Stimulated activated CD4-positive, alpha-beta T cell treated with anti-CD3 and anti-CD28 coated beads, Interleukin-1b, Interleukin-23, amount 100 ng/mL, for 1 hour (primary cell): ENCODE measurements at places on chromosomes 7 and 10.
A peak's percentile ranks its signal among the peaks of the same experiment; 100 is the strongest.

DNA sequence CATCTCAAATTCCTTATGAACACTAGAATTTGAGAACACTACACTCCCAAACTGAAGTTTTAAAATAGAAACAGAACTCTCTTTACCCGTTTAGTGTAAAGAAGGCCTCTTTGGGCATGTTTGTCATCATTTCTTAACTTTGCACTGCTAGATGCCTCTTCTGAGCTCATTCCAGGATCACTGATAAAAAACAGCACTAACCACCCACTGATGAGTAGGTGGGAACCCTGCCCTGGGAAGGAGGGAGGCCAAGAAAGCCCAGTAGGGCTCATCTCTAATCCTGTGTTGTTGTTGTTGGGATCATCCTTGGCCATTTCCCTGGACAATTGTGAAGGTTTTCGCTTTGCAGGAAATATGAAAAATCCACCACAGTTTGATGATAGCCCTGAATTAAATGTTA, 68.2 kb downstream of the CUBN start:
- no peak for DNase-seq

DNA sequence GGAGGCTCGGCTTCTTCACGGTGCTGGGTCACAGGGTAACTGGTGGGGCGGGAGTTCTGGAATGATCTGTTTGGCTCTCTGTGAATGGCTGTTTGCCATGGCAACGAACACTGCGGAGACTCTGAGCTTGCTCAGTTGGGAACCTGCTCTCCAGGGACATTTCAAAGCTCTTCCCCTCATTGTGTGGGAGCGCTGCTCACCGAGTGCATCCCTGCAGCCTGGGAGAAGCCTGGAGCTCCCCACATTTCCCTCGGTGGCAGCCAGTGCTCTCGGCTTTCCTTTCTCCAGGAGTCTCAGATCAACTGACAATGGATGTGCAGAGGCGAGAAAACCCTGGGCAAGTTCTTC, 57.6 kb upstream of the CACUL1 start:
- DNase-seq, result no peak

DNA sequence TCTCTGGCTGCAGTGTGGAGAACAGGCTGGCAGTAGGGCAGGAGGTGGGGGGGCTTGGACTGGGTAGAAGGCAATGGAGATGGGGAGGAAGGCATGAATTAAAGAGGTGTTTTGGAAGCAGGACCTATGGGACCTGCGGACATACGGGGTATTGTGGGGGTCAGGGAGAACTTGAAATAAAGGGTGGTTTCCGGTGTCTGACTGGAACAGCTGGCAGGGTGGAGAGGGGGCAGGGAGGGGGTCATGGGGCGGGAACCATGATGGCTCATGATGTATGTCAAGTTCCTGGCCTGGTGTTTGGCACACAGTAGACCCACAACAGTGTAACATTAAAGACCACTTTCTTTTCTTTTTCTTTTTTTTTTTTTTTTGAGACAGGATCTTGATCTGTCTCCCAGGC, 5.5 kb downstream of the LHPP start:
- DNase-seq, result no peak

GRCh38 chr10:74171625-74172024, 20.6 kb downstream of the ADK start:
- no peak for DNase-seq

DNA sequence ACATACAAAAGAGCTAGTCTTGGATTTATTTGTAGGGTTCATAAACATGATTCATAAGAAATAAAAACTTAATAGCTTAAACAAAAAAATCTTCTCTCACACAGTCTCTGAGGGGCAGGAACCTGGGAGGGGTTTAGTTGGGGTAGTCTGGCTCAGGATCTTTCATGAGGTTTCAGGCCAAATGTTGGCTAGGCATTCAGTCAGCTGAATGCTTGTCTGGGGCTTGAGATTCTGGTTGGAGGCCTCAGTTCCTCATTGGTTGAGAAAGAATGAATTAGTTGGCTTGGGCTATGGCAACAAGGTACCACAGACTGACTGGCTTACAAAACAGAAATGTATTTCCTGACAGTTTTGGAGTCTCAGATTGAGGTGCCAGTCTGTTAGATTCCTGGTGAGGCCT, 74.3 kb downstream of the ANKRD7 start:
- DNase-seq, result no peak

DNA sequence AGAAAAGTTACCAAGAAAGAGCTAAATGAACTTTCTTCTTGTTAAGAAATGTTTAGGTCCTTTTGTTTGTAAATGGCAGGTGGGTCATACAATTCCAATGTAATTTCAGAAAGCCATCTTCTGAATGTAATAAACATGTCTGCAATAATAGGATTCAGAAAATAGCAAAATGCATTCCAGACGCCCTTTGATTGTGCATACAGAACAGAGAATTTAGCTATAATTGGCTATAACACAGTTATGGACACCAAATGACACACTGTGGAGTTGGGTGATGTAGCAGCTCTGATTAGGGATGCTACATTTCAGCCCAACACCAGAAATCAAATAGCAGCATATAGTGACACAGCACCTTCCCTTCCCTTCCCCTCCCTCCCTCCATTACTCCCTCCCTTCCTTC, 240.8 kb downstream of the SNX10 start:
- no peak for DNase-seq

DNA sequence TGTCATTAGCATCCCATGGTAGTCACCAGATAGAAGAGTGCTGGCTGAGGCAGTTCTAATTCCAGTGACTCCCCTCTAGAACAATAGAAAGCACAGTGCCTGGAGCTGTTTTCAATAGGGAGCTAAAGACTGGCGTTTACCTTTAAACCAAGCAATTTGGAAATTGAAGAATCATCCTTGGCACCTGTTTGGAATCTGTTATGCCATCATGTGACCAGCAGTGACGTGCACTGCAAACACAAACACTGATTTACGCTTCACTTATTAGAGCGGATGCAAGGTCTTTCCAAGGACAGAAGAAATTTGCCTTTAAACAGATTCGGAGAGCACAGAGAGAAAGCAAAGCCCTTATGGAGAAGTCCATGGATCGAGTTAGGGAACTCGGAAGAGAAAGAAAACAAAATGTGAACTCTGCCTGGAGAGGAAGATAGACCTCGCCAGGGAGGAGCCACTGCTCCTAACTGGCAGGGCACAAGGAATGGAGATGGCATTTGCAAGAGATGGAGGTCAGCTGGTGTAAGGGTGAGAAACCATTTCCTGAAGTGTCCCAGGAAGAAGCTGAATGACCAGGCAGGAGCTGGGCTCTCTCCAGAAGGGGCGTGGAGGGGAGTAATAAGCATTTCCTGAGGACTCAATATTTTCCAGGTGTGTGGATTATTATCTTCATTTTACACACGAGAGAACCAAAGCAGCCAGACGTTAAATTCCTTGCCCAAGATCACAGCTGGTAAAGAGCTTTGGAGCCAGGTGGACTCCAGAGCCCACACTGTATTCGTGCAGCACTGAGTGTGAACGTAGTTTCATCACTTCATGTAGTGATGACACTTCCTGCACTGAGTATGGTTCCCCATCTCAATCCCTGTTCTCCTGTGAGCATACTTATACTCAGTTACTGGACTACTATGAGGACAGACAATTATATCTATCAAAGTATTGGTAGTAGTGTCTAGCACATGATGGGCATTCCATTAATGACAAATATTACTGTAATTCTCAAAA, 97.7 kb downstream of the CUBN start:
- DNase-seq, result no peak

DNA sequence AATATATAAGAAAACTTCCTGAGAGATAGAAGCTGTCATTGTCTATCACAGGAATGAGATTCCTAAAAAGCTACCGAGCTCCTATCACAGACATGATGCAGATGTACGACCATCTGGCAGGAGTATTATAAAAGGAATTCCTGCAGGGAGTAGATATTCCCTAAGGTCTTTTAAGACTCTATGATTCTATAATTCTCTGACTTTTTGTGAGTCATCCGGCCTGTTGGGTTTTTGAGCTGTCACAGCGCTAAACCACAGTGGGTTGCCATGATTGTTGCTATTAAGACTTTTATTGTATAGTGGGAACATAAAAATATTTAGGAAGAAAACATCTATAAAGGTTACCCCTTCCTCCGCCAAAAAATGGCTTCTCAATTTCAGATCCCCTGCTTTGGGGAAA, 223.4 kb downstream of the BMPER start:
- no peak for DNase-seq

GRCh38 chr10:110354322-110354766, 49.6 kb upstream of the SMNDC1 start:
- peak; percentile 50 for DNase-seq

DNA sequence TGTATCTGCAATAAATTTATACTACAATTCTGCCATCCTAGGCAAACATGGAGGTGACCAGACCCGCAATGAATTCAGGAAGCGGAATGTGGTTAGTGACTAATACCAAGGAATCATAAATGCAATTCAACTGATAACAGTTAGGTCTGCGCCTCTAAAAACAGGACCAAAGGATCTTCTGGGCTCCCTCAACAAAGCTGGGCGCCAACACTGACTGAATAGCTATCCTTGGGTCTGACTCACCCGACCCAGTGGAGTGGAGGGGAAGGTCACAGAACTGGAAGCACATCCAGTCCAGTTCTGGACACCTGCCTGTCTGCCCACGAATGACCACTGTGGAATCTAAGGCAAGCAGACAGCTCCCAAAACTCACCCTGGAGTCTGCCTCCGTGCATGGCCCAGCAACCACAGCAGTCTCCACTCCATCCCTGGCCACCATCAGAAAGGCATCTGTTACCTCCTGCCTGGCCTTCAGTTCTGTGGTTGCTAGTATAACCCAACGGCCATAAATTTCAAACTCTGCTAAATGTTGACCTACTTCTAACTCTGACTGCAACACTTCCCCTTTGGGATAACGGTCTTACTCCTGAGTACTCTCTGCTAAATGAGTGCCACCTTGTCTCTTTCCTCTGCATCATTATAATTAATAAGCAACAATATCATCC, 43.0 kb upstream of the DLX6 start:
- no peak for DNase-seq

- no peak for DNase-seq
Observed at GRCh38 chr7:28686418-28686800, 271.7 kb downstream of the TRIL start.

GRCh38 chr7:47239931-47240421, 341.9 kb downstream of the TNS3 start:
- no peak for DNase-seq

GRCh38 chr10:69884686-69885085, 83.0 kb downstream of the COL13A1 start:
- DNase-seq, result no peak

- DNase-seq, result no peak
Observed at GRCh38 chr10:43308986-43309385, 42.1 kb upstream of the RASGEF1A start.

- DNase-seq, result no peak
Observed at GRCh38 chr7:2373124-2373556, 18.5 kb downstream of the EIF3B start.

GRCh38 chr7:50300336-50300735, 4.2 kb upstream of the IKZF1 start:
- no peak for DNase-seq

DNA sequence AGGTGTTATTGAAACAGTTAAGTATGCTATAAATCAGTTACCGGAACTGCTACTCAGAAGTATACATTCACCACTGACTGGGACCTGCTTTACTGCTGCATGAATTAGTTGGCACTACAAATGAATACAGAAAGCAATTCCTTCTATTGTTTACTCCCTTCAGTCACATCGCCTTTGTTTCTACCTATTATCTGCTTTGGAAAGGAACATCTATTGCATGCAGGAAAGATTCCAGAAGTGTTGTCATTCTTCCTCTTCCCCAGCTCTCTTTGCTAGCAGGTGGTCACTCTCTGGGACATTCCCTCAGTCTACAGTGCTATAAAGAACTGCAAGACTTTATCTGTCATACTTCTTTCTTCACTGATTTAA, 131.3 kb downstream of the ANK3 start:
- no peak for DNase-seq

GRCh38 chr7:143318661-143319060, 2.8 kb downstream of the CLCN1 start:
- no peak for DNase-seq

- DNase-seq, result no peak
Observed at GRCh38 chr7:42227021-42227420, 10.0 kb downstream of the GLI3 start.

DNA sequence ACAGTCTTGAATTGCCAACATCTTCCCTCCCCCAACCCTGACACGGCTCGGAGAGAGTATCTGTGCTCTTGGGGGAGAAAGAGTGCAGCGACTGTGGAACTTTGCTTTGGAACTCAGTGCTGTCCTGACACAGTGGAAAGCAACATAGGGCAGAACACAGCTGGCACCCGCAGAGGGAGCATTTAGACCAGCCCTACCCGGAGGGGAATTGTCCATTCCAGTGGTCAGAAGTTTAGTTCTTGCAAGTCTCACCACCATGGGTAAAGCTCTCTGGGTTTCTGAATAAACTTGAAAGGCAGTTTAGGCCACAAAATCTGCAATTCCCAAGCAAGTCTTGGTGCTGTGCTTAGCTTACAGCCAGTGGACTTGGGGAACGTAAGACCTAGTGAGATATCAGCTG, 34.9 kb downstream of the TFEC start:
- DNase-seq, result no peak
